GM12891 (cell line): ENCODE measurements at places on chromosomes 11 and 22.

DNA sequence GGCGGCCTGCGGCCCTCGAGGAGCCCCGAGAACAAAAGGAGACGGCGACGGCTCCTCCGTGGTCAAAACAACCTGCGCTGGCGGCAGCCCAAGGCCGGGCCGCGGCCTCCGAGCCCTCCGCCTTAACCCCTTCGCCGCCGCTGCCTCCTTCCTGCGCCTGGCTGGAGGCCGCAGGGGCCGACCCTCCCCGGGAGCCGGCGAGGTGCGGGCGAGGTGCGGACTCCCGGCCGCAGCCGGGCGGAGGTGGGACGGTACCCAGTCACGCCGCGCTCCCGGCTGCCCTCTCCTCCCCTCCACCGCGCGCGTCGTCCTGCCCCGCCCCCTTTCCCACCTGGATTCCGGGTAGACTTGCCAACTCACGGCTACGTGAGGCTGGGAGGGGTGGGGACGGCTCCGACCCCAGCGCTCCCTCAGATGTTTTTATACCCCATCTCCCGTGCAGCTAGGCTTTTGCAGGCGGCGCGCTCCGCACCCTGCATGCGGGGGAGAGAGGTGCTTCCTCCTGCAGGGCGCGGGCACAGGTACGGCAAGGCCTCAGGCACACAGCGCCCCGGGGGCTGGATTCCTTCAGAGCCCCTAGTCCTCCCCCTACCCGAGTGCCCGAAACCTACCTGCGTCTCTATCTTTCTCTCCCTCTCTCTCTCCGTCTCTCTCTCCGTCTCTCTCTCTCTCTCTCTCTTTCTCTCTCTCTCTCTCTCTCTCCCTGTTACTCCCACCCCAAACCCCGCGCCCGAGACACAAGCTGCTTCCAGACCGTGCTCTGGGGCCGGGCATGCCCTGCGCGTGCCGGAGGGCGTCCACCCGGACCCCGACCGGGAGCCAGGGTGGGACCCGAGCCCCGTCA lies 2.0 kb downstream of the PDGFB start:
- DNase-seq, result no peak

- DNase-seq, result no peak
Observed at GRCh38 chr22:35452351-35452781, 52.4 kb downstream of the MCM5 start.

DNA sequence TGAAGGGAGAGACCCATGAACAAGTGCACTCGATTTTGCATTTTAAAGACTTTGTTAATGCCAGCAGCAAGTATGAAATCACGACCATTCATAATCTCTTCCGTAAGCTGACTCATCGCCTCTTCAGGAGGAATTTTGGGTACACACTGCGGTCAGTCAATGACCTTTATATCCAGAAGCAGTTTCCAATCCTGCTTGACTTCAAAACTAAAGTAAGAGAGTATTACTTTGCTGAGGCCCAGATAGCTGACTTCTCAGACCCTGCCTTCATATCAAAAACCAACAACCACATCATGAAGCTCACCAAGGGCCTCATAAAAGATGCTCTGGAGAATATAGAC lies 5.9 kb downstream of the SERPIND1 start:
- DNase-seq, result no peak

- no peak for DNase-seq
Observed at GRCh38 chr11:7347611-7348431, 96.1 kb downstream of the SYT9 start.

DNA sequence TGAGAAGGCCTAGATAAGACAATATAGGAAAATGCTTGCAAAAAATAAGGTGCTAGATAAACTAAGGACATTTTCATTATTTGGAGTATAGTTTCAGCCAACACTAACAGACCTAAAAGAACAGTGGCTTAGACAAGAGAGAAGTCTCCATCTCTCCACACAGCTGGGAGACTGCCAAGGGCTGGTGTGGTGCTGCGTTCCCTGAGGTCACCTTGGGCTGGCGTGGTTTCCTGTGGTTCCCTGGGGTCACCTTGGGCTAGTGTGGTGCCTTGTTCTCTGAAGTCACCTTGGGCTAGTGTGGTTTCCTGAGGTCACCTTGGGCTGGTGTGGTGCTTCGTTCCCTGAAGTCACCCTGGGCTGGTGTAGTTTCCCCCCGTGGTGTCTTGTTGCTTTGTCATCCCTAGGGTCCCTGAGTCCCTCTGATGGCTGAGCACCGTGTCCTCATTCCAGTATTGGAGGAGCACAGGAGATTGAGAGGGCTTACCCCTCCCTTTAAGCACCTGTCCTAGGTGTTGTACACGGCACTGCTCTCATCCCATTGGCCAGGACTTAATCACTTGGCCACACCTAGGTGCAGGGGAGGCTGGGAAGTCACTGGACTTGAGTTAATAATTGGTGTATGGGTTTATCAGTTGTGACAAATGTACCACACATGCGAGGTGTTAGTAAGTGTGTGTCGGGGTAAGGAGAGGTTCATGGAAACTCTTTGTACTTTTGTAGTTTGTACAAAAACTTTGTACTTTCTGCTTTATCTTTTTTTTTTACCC lies 14.9 kb downstream of the SAMM50 start:
- no peak for DNase-seq

DNA sequence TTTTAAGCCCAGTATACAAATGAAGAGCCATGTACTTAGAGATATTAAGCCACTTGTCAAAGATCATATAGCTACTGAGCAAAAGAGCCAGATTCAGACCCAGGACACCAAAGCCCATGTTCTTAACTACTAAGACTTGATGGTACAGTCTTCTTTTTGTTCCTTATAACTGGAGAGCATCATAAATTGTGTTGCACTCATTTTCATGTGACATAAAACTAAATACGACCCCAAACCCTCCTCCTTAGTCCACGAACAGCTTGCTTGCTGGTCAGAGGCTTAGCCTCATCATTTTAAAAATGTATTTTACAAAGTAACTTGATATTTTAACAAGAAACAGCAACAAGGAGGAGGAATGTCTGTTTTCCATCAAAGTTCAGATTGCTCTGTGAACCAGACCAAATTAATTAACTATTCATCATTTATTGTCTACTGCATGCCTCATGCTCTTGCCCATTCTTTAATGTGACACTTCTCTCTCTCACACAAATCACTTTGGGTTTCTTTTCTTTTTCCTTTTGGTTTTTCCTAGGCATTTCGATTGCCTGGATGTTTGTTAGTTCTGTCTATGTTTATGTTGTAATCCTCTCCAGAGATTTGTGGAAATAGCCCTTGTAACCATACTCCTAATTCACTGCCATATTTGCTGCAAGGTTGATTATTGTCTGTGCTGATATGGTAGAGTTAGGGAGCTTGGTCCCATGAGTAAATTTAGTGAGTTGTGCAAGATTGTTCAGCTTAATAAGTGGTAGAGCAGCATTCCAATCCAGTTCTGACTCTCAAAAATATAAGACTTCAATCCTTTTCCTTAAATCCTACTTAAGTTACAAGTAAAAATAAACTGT lies 8.4 kb upstream of the ARHGAP20 start:
- DNase-seq, result no peak

DNA sequence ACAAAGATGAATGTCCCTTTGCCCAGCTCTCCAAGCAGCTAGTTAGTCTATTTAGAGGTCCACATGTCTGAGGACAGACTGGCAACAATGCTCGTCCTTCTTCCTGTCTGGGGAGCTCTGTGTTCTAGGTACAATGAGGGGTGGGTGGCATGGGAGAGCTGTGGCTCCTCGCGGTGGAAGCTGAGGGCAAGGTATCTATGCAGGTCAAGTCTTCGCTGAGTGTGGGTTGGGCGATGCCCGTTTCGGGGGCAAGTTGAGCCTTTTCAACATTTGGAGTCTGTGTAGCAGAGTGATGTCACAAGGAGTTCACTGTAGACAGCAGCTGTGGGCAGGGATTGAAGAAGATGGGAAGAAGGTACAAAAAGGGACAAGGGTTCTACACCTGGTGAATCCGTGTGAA lies 163.2 kb downstream of the FEZ1 start:
- DNase-seq, result no peak

- DNase-seq, result no peak
Observed at GRCh38 chr11:8598506-8598905, 4.5 kb upstream of the STK33 start.

DNA sequence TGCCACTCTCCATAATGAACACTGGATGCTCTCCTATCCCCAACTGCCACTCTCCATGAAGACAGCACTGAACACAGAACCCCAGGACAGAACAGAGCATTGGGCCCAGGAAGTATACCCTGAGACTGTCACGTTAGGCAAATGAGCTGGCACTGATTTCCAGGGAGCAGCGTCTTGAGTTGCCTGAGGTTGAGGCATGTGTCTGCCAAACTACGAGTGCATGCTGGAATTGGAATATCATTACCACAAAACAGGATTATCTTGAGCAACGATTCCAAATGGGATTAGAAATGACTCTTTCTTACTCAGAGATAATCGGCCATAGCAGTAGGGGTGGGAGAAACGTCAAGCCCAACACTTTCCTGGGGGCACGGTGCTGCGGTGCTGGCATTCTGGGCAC lies 39.9 kb downstream of the CLPB start:
- DNase-seq, result no peak

DNA sequence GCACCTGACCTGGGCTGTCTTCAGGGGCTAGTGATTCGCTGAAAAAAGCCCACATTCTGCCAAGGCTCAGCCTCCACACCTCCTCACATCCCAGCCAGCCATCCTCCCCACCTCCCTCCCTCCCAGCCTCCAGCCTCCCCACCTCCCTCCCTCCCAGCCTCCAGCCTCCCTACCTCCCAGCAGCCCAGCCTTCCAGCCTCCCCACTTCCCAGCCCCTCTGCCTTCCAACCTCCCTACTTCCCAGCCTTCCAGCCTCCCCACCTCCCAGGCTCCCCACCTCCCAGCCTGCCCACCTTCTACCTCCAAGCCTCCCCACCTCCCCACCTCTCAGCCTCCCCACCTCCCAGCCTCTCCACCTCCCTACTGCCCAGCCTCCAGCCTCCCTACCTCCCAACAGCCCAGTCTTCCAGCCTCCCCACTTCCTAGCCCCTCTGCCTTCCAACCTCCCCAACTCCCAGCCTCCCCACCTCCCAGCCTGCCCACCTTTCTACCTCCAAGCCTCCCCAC lies 33.7 kb upstream of the TH start:
- DNase-seq, result no peak

DNA sequence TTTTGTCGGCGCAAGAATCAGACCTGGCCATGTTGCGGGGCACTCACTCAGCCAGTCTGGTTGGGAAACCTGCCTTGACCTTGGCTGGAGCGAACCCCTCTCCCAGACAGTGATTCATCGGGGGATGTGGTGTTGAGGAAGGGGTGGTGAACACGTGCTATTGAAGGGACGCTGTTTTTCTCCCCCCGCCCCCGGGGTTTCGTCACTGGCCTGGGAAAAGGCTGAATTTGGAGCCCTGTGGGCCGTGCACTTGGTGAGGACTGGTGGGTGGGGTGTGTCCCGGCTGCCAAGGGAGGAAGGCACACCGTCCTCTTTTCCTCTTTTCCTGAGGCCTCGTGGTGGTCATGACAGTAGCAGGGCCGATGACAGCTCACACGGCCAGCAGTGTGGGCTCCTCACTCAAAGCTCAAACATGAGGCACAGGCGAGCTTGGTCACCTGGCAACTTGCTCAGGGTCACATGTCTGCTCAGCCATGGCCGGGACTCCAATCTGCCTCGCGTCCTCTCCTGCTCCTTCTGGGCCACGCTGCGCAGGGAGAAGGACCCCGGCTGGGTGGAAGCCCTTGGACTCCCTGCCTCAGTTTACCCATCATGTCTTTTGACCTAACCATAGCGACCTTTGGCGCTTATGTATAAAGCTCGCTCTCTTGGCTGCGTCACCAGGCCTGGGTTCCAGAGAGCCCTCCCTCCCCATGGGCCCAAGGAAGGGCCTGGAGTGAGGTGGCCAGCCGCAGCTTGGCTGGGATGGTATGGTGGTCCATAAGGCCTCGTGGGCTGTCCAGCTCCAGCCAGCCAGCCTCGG lies 49.4 kb downstream of the SMIM38 start:
- no peak for DNase-seq

- no peak for DNase-seq
Observed at GRCh38 chr11:19957294-19957943, 202.9 kb downstream of the DBX1 start.

GRCh38 chr22:26501996-26502395 lies 10.3 kb downstream of the TFIP11 start:
- DNase-seq, result no peak

DNA sequence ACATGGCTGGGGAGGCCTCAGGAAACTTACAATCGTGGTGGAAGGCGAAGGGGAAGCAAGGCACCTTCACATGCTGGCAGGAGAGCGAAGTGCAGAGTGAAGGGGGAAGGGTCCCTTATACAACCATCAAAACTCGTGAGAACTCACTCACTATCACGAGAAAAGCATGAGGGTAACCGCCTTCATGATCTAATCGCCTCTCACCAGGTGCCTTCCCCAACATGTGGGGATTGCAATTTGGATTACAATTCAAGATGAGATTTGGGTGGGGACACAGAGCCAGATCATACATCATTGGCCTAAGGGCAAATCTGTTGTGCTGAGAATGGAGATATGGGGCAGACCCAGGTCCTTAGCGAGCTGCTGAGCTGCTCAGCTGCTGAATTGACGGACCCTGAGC lies 13.1 kb downstream of the C1QTNF6 start:
- no peak for DNase-seq

- DNase-seq, result no peak
Observed at GRCh38 chr11:131637469-131638175, 267.2 kb downstream of the NTM start.

DNA sequence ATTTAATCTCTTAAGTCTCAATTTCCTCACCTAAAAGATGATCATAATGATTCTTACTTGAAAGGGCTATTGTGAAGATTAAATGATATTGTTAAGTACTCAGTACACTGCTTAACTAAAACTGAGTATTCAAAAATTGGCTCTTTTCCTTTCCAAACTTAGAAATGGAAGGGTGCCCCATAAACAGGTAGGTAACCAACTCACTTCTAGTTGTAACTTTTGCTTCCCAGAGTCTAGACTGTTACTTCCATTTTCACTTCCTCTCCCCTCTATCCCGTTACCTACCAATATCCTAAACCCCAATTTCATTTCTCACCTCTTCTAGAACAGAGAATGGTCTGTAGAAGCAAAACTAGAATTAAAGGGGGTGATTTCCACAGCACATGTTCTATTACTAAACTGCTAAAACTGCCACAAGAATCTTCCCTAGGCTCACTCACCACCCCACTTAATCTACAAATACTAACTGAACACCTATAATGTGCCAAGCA lies 50.0 kb downstream of the RRAS2 start:
- no peak for DNase-seq

GRCh38 chr11:76911415-76911808 lies 50.7 kb downstream of the ACER3 start:
- DNase-seq, result no peak

DNA sequence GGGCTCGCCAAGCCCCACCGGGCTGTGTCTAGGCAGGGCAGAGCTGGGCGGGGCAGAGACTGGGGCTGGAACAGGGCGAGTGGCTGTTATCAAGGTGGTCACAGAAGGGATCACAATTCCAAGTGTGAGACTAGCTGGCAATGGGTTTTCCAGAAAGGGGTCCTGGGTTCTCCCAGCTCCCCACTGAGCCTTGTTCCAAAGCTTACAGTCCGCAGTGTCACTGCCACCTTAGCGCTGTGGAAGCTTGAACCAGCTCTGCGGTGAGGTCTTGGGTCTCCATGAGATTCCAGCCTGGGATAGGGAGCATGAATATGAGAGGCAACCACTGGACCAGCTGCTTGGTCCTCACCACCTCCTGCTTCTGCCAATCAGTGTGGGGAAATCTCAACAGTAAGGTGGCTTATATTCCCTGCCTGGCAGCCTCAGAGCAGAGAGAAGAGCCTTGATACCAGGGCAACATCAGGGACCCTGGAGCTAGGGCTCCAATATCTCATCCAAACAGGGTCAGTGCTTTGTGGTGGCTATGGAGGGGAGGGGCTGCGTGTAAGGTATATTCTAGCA lies 831 bp downstream of the CD44 start:
- no peak for DNase-seq
